A549 treated with AZD2906 at 1 μM for 4 hours (cell line): ENCODE measurements at places on chromosomes 7 and 10. TPM values are rescaled to one million over a fixed set of nuclear protein-coding genes. Genes with fewer than 3 reads are reported as not detected.

Gene MAGI2
- total RNA-seq, result 0.29 to 0.53 TPM (median 0.48 TPM) in 5 replicates

Gene AGAP5
- total RNA-seq, result 1.6 to 2.4 TPM (median 2.3 TPM) in 5 replicates

Gene LRIT1
- not detected in 5 replicates for total RNA-seq

Gene CYP2C8
- not detected in 5 replicates for total RNA-seq

Gene HIPK2
- total RNA-seq, result 27.1 to 41.0 TPM (median 35.6 TPM) in 5 replicates

Gene MRC1
- 0.01 to 0.02 TPM (median 0.02 TPM) in 4 of 5 replicates, not detected in the other for total RNA-seq

Gene VENTX
- 0.02 TPM in 1 of 5 replicates, not detected in the others for total RNA-seq

Gene TCAF2
- 1.2 to 1.5 TPM (median 1.4 TPM) in 5 replicates for total RNA-seq
